H1 (cell line): ENCODE measurements at places on chromosomes 3 and 15. TPM values are rescaled to one million over a fixed set of nuclear protein-coding genes. Genes with fewer than 3 reads are reported as not detected.

- no peak for DNase-seq
Observed at GRCh38 chr3:126154391-126155279, 25.8 kb downstream of the ALDH1L1 start.

TLR9 gene
- not detected in 2 replicates for total RNA-seq

GRCh38 chr3:146469150-146470017 lies at the start of gene PLSCR2:
PLSCR2 (minus strand) TSS chr3:146469561; CDS start chr3:146459904, 9,657 bp downstream.
- DNase-seq = no peak

MB21D2 gene
- total RNA-seq = 20.7 and 21.0 TPM in 2 replicates

CLDND1 gene
- 68.2 and 69.1 TPM in 2 replicates for total RNA-seq

BFSP2 gene
- total RNA-seq = not detected in 2 replicates

ARL14 gene
- total RNA-seq = not detected in 2 replicates

GRCh38 chr3:14369675-14370669 lies 32.4 kb upstream of the SLC6A6 start:
- peak; percentile 39 for DNase-seq

- DNase-seq = no peak
Observed at GRCh38 chr15:38111070-38111469, 141.6 kb upstream of the SPRED1 start.

- DNase-seq = no peak
Observed at GRCh38 chr3:22089284-22089683, 338.3 kb upstream of the ZNF385D start.

DNA sequence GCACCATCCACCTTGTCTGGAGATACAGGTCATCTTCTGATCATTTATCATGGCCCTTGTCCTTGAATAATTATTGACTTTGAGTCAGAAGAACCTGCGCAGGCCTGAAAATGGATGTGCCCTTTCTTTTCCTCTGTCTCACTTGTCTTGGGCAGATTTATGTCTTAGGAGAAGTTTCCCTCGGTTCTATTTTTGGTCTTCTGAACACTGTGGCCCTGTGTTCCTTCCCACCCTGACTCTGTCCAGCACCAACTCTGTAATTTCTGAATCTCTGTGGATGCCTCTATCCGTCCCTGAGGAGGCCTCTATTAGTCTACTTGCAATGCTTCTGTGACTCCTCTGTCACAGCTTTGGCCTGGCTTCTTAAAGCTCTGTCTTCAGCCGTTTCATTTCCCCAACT lies 680.8 kb upstream of the CFAP20DC start:
- no peak for DNase-seq

GRCh38 chr3:126264381-126264780 lies 84.0 kb upstream of the ALDH1L1 start:
- no peak for DNase-seq

ARPP21 gene
- total RNA-seq = not detected in 2 replicates

- no peak for DNase-seq
Observed at GRCh38 chr3:46861605-46862368, 1.5 kb downstream of the MYL3 start.

SERINC4 gene
- total RNA-seq = not detected in 2 replicates
